Cardiac fibroblast (primary cell): ENCODE measurements at places on chromosomes 6 and 20.
A peak's percentile ranks its signal among the peaks of the same experiment; 100 is the strongest.

DNA sequence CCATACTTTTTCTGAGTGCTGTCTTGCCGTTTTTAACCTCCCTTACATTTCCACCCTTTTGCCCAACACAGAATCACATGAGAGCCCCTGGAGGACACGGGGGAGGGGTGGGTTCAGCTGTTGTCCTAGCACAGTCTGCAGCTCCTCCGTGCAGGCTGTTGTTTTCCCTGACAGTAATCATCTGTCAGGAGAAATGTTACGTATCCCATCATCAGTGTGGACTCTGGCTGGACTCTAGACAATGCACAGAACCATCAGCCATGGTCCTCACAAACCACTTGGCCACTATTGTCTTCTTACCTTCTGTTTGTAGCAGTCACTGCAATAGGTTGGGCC is 92.1 kb downstream of the RIN2 start:
- DNase-seq = peak; percentile 48

- peak; percentile 64 for DNase-seq
These were observed 305.9 kb downstream of the CLIC5 start for GRCh38 chr6:45709781-45710220.

- DNase-seq = no peak
These were observed 1420.0 kb upstream of the EYS start for GRCh38 chr6:67127041-67127440.

DNA sequence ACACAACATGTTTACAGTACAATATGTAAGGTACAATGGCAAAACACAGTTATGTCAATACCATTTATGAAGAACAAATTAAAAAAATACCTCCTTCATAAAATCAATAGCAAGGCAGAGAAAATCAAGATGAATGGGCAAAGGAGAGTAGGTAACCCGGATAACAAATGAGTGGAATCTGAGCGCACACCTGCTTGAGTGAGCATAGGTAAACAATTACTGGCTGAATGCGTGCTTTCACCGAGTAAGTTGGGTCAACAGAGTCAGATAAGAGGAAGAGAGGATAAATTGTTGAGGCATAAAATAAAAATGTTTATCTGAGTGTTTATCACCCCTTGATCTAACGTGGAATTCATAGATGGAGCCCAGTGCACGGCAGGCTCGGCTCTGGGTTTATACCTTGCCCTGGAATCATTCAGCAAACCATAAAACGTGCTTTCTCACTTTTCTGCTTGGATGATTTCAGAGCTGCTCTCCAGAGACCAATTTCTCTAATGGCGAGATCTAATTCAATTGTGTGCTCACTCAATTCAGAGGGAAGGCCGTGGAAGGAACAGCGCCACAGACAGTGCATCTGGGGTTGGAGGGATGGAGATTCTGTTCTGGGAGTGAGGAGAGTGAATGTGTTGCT is 224.8 kb upstream of the MAP3K7 start:
- DNase-seq = no peak

DNA sequence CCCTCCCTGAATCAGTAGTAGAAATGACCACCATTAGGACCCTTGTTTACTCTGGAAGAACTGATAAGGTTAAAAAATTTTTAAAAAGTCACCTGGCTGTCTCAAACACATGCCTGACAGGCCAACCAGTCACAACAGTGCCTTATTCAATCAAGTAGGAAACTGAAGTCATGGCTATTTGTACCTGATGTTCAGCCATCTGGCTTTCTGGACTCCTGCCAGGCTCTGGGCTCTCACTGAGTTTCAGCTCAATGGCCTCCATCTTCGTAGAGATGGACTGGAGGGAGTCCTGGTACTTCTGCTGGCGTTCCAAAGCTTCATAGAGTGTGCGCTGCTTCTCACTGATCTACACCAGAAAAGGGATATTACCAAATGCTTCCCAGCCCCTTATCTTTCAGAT is 343.8 kb downstream of the SYNE1 start:
- DNase-seq = no peak

DNA sequence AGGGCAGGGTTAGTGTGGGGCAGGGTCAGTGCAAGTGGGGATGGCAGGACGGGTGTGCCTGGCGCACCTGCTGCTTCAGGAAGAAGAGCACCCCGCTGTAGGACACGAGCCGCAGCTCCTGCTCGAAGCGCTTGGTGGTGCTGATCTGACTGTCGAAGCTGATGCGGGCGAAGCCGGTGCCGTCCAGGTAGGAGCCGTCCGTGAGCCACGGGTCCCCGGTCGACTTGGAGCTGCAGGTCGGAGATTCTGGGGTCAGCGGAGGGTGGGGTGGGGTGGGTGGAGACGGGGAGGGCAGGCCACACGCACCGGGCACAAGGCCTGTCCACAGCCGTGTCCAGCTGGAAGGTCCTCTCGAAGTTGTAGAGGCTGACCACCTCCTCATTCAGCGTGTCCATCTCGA is 10.2 kb downstream of the ADRM1 start:
- no peak for DNase-seq

GRCh38 chr6:74311431-74311830 is 615.4 kb downstream of the CD109 start:
- no peak for DNase-seq

GRCh38 chr6:1929931-1930330 is 315.5 kb downstream of the GMDS start:
- DNase-seq = no peak

- DNase-seq = no peak
These were observed 6.3 kb downstream of the PDE10A start for GRCh38 chr6:165656581-165657324.

- no peak for DNase-seq
These were observed 21.2 kb downstream of the TNFRSF21 start for GRCh38 chr6:47288267-47289090.

GRCh38 chr20:8389381-8390036 is 257.4 kb downstream of the PLCB1 start:
- peak; percentile 74 for DNase-seq

- peak; percentile 90 for DNase-seq
These were observed 6.2 kb downstream of the CSTL1 start for GRCh38 chr20:23445596-23446217.

GRCh38 chr6:20198156-20198774 is 14.0 kb downstream of the MBOAT1 start:
- DNase-seq = no peak

GRCh38 chr6:14826456-14826855 is 419.4 kb upstream of the JARID2 start:
- no peak for DNase-seq

DNA sequence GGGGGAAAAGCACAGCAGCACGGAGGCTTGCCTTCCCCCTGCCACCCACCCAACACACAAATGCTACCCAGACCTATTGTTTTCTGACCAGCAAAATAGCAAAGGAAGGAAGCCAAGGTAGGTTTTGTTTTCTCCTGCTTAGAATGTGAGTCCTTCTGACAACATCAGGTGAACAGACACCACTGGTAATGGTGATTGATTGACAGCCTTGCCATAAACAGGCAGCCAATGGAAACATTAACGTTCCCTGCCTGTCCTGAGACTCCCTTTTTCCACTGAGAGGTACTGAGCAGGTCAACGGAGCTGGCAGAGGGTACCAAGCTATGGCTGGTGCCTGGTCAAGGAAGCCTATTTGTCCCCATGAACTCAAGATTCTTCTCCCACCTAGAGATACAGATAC is 234.4 kb downstream of the ADGB start:
- DNase-seq = no peak

- peak; percentile 26 for DNase-seq
These were observed 29.5 kb downstream of the TRMT11 start for GRCh38 chr6:126015863-126016262.

DNA sequence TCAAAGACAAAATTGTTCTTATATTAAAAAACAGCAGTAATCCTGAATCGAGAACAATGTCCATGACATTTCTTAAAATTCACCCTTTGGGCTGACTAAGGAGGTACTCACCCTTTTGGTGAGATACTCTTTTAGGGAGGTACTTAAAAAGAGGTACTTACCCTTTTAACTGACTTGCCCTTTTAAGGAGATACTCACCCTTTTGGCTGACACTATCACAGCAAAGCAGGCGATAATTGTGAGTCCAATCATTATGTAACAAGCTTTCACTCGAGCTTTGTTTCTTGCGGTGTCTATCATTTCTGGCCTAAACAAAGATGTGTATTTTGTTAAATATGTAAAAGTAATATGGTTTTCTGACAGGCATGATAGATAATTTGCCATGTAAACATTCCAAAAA is 3.7 kb downstream of the FAM162B start:
- DNase-seq = no peak

DNA sequence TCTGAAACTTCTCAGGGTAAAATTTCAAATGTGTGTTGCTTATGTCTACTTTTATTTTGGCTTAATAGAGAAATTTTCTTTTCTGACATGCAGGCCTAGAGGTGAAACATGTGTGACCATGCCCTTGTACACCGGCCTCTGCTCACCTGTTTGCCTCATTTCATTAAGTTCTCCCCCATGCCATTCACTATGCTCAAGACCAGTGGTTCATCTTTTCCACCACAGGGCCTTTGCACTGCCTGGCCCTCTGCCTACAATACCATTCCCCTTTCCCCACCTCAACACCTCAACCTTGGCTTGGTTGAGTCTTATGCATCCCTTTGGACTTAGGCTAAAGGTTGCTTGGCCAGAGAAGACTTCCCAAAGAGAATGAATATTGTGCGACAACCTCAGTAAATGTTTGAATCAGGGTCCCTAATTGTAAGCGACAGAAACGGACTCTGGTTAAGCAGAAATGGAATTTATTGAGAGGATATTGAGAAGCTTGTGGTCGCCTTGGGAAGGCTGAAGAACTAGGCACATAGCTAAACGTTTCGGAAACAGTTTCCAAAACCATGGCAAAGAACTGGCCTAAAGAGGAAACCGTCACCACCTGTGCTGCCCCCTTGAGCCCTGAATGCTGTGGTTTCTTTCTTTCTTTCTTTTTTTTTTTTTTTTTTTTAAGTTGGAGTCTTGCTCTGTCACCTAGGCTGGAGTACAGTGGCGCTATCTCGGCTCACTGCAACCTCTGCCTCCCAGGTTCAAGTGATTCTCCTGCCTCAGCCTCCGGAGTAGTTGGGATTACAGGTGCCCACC is 152.2 kb downstream of the SOX4 start:
- no peak for DNase-seq

DNA sequence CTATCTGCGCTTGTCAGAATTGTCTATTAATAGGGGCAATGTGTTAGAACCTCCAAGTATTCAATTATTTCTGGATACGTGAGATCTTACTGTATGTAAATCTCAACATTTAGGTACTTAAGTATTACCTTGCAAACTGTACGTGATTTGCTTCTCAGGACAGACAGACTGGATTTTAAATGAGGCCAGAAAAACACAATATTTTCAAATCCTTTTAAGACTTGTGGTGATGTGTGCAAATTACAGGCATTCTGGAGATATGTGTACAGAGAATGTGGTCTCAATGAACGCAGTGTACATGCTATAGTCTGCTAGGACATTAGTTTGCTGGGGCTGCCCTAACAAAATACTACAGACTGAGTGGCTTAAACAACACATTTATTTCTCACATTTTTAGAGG is 16.9 kb downstream of the CCR6 start:
- no peak for DNase-seq

DNA sequence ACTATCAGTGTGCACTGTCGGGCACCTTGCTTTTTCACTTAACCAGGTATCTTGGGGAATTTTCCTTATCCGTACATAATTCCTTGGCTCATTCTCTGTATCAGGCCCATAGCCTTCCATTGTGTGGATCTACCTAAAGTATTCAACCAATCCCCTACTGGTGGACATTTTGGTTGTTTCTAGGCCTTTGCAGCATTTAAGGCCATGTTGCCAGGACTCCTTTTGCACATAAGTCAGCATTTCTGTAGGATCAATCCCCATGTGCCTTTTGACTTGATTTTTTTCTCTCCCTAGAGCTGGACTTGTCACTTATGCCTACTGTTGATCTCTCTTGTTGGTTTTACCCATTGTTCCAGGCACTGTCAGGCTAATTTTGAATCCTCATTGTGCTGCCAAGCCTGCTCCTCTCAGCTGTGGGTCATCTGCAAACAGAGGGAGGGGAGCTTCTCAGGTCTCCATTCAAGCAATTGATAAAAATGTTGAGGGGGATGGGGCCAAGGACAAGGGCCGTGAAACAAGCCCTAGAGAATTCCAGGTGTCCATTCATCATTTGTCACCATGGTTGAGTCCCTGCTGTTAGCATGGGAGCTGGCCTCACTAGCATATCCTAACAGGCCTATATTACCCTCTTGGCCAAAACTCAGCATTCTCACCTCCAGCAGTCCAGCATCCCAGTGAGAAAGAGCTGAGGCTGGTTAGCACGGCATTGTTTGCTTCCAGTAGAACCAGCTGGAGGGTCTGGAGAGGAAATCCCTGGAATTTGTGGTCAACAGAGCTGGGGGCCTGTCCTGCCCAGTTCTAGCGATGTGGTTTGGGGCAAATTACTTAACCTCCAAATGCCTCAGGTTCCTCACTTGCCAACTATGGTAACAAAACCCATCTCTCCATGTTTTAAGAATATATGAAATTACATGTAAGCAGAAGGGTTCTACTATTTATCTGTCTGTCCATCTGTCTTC is 178.4 kb downstream of the MRPL14 start:
- DNase-seq = no peak

GRCh38 chr6:140073456-140073855 is 699.0 kb upstream of the CITED2 start:
- peak; percentile 92 for DNase-seq

DNA sequence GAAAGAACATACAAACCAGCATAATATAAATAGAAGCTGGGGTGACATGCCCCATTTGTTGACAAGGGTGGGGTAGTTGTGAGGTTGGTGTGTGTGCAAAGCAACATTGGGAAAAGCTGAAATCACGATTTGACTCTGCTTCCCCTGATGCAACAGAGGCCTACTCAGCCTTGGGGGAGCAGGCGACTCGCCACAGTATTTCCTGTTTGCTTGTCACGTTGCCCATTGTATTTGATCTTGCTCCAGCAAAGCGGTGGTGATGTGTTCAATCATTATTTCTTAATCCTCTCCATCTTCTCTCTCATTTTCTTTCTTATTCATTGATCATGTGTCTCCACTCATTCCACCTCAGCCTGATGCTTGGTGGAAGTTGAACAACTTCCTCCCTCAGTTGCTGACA is 165.8 kb upstream of the CITED2 start:
- peak; percentile 93 for DNase-seq

DNA sequence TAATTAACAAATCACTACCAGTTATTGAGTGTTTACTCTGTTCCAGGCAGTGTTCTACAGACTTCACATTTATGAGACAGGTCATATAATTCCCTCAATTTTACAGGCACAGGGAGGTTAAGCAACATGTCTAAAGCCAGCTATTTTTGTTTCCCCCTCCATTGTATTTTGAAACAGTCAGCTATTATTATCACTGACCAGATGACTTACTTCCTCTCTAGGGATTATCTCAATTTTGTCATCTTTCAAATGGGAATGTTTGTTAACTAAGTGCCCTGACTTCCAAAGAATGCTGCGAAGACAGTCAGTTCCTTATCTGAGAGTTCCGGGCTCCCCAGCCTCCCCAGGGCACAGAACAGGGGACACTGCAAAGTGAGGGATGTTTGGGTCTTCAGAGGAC is 5.6 kb upstream of the CNPY3 start:
- DNase-seq = peak; percentile 83

GRCh38 chr20:15654208-15654649 is 919.0 kb downstream of the KIF16B start:
- DNase-seq = peak; percentile 61
